Stimulated activated CD8-positive, alpha-beta memory T cell treated with anti-CD3 and anti-CD28 coated beads, Interleukin-7, amount 100 ng/mL, for 24 hours (primary cell): ENCODE measurements at places on chromosomes 5 and 9.

- no peak for DNase-seq
These were observed 8.8 kb downstream of the FGF18 start for GRCh38 chr5:171428168-171428696.

DNA sequence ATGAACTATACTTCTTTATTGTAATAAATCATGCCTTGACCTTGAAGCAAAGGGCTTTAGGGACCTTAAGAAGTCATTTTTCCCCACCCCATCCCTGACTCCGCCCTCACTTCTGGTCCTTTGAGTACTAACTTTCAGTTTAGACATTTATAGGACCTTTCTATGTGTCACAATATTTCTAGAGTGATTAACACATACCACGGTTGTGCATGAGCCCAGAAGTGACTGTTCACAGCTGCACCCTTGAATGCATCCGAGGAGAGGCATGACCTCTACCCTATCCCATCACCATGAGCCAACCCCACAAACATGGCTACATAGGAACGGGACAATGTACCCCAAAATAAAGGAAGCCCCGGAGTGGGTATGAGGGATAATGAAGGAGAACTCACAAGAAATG is 160.3 kb downstream of the HSD17B3 start:
- DNase-seq = no peak

DNA sequence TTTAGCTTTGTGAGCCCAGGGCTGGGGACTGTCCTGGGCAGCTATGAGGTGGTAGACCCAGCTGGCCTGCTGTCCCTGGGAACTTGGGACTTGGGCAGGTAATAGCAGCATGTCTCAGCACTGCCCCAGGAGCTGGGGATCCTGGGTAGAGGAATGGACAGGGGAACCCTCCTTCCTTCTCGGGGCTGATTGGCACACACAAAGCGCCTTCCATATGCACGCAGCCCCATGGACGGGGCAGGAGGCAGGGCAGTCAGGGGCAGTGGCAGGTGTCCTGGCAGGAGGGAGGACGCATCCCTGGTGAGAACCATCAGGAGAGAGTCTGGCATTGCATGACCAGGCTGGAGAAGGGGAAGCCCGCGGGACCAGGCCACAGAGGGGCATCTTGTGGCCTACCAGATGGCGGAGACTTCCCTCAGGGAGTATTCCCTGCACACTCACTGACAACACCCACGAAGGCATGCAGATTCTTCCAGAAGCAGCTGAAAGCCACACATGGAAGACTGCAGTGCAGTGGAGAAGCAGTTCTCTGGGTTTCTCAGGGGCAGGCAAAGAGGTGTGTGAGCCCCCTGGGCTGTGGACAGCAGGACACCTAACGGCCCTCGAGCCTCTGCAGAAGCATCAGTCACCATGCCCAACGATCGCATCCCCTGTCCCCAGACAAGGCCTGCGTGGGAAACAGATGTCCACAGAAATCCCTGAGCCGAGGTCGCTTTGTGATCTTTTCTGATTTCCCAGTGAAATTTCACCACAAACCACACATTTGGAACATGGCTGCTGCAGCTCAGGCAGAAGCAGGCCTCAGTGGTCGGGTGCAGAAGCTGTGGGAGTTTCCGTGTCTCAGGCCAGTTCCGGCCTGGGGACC is 7.0 kb upstream of the NKD2 start:
- no peak for DNase-seq

- DNase-seq = no peak
These were observed 2257.5 kb upstream of the C9orf72 start for GRCh38 chr9:29830821-29831220.

- DNase-seq = no peak
These were observed 116.2 kb upstream of the RAPGEF1 start for GRCh38 chr9:131856105-131856504.

DNA sequence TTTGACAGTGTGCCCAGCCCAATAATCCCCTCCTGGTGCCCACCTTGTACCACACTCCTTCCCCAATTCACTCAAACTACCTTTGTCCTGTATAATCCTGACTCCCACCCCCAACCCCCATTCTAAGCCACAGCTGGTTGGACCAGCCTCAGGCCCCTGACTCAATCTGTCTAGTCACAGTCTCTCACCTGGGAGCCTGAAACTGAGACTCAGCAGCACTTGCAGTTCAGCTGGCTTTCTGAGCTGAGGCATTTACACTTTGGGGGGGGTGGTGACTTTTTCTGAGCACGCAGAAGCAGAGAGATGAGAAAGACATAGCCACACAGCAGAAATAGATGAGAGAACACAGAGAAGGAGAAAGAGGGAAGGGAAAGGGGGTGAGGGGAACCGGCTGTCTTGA is 247.3 kb downstream of the MAN2A1 start:
- DNase-seq = peak; percentile 7

DNA sequence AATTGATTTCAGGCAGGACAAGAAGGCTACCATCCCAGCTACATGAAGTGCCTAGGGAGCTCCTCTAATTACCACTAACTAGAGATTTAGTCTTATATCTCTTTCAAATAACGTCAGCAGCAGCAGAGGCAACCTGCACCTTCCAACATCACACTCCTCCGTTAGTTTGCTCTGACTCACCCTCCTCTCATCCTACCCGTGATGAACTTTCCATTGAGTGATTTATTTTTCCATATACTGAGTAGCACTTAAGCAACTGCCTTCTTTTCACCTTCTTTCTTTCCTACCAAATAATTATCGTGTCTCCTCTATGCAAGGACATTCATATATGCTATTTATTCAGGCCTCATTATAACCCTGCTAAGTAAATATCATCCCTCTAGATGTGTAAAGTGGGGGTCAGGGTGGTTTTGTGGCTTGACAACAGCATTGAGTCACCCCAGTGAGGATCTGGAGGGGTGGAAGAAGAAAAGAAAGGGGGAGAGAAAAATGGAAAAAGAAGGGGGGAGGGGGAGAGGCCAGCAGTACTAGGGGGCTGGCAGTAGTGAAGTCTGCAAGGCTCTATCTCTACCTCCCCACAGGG is 64.6 kb upstream of the CAST start:
- no peak for DNase-seq

DNA sequence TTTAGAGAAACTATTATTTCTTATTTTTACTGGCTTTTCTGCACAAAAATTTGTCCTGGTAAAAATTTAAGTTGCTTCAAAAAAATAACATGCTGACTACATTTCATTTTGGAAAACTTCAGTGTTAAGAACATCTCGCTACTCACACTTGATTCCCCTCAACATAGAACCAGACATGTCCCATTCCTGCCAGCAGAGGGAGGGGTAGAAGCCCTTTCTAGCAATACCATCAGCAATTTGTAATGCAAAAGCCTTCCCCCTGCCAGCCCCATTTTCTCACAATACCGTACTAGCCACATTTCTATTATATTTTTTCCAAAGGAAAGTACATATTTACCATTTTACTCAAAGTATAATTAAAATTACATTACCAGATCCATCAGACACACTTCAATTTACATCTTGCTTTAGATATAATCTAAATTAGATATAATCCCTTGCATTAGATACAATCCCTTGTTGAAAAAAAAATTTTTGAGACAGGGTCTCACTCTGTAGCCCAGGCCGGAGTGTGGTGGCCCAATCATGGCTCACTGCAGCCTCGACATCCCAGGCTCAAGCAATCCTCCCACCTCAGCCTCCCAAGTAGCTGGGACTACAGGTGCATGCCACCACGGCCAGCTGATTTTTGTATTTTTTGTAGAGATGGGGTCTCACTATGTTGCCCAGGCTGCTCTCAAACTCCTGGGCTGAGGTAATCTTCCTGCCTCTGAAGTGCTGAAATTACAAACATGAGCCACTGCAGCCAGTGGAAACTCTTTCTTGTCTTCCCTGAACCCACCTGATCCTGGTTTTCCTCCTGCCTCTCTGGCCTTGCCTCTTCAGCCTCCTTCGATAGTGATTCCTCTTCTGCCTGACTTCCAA is 39.6 kb upstream of the IDNK start:
- DNase-seq = no peak

DNA sequence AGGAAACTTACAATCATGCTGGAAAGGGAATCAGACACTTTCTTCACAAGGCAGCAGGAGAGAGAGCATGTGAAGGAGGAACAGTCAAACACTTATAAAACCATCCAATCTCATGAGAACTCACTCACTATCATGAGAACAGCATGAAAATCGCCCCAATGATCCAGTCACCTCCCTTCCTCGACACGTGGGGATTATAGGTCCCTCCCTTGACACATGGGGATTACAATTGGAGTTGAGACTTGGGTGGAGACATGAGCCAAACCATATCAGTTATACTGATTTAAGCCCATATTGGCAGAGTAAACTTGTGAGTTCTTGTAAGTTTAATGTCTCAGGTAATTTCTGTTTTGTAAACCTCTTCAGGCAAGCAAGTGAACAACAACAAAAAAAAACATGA is 70.8 kb downstream of the ERAP1 start:
- DNase-seq = no peak

- no peak for DNase-seq
These were observed 652.2 kb upstream of the WWC1 start for GRCh38 chr5:167639273-167639672.

GRCh38 chr5:179405426-179406030 is 60.3 kb upstream of the ADAMTS2 start:
- DNase-seq = no peak

- no peak for DNase-seq
These were observed 268.0 kb upstream of the MVB12B start for GRCh38 chr9:126058591-126058990.

DNA sequence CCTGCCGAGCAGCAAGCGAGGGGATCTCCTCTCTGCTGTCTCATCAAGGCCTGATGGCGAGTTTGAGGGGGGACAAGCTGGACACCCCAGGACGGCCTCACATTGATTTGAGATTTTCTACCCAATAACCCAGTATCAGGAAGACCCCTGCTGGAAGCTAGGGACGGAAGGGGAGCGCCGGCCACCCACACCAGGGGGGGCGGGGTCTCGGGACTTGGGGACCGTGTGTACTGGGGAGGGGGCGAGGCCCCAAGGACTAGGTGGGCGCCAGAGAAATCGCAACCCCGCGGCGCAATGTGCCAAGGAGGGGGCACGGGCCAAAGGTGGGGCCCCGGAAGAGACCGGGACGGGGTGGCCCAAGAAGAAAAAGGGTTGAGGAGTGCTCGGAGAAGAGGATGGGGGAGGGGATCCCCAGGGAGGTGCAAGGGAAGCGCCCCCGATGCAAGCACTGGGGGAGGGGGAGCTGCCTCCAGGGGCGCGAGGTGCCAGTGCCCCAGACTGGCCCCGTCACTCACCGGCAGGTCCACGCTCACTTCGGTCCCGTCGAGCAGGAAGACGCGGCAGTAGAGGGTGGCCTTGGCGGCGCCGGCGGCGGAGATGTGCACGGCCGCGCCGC is 1.1 kb downstream of the EPB41L4B start:
- no peak for DNase-seq

DNA sequence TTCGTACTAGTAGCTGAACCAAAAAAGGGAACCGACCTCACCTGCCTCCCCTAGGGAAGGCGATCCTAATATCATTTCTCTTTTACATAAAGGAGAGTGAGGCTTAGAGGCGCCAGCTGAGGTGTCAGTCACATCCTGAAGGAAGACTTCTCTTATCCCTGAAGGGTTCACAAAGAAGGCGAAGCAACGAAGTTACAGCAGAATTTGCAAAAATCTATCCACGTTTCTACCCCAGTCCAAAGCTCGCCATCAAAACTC is 598 bp upstream of the KIAA1191 start:
- DNase-seq = no peak

- DNase-seq = no peak
These were observed 114.3 kb upstream of the EPB41L4A start for GRCh38 chr5:112533362-112533761.

DNA sequence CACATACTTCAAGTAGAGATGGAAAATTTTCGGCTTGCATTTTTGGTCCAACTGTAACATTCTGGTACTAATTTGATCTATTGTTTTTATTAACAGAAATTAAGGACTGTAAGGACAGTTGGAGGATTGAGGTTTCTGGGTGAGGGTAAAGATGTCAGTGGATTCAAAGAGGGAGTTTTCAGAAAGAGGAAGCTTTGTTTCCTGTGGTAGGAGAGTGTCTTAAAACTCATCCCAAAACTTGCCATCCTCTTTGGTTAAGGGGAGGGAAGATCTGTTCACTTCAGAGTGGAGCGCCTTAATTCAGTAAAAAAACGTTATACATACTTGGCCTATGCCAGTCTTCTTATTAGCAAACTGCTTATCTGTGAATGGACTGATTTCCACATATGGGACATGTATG is 13.8 kb downstream of the CNTRL start:
- no peak for DNase-seq

GRCh38 chr9:61673664-61674381 is 484.0 kb downstream of the SPATA31A7 start:
- no peak for DNase-seq

- DNase-seq = no peak
These were observed 77.0 kb downstream of the ABCA1 start for GRCh38 chr9:104850786-104851545.

DNA sequence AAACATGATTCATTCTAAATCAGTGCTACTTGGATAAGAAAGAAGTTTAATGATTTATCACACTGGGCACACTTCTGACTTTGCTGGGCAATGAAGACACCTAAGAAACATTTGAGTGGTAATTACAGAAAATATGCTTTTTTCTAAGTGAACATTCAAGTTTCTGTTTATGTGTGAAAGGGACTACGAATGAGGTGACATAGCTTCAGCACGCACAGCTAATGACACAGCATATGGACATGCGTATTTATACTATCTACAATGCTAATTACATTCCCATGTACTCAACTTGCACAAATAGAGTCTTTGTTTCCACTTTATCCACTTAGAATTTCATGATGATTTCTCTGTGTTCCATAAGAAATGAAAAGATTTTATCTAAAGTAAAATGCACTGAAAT is 40.6 kb downstream of the FREM1 start:
- DNase-seq = no peak

GRCh38 chr5:64347309-64347708 is 158.5 kb upstream of the RGS7BP start:
- no peak for DNase-seq

DNA sequence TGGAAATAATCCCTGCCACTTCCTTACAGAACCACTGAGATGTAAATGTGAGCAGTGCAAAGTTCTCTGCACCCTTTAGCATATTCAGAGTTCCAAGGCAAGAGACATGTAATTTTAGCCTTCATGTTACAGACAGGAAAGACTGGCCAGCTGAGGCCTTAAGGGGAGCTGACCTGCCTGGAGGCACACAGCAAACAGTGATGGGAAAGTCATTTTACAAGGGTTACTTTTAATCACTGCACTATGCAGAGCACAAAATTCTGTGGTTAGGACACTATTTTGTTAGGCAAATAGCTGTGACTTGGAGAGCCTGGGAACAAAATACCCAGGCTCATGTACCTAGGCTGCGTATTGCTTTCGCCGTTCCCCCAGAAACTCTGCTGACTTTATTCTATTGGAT is 30.2 kb upstream of the TNIP1 start:
- DNase-seq = no peak

DNA sequence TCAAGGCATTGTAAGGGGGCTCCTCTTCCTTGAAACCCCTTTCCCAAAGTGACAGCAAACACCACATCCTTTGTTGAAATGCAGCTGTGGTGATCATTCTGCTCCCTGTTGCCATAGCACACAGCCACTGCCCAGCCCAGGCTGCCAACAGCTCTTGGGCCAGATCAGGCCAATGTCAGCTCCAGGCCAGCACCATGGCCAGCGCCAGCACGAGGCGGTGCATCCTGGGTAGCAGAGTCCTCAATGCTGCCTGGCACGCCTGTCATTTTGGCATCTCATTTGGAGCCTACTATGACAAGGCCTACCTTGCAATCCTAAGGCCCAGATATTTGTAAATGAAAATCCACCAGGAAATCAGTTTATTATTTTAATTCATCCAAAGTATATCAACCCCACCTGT is 390.6 kb downstream of the DNAH5 start:
- DNase-seq = no peak

GRCh38 chr5:137206030-137206715 is 293.0 kb downstream of the SPOCK1 start:
- no peak for DNase-seq

- DNase-seq = no peak
These were observed 656.3 kb downstream of the PRELID2 start for GRCh38 chr5:145178641-145179523.
